T-cell (primary cell): ENCODE measurements at places on chromosomes 1 and 21.

DNA sequence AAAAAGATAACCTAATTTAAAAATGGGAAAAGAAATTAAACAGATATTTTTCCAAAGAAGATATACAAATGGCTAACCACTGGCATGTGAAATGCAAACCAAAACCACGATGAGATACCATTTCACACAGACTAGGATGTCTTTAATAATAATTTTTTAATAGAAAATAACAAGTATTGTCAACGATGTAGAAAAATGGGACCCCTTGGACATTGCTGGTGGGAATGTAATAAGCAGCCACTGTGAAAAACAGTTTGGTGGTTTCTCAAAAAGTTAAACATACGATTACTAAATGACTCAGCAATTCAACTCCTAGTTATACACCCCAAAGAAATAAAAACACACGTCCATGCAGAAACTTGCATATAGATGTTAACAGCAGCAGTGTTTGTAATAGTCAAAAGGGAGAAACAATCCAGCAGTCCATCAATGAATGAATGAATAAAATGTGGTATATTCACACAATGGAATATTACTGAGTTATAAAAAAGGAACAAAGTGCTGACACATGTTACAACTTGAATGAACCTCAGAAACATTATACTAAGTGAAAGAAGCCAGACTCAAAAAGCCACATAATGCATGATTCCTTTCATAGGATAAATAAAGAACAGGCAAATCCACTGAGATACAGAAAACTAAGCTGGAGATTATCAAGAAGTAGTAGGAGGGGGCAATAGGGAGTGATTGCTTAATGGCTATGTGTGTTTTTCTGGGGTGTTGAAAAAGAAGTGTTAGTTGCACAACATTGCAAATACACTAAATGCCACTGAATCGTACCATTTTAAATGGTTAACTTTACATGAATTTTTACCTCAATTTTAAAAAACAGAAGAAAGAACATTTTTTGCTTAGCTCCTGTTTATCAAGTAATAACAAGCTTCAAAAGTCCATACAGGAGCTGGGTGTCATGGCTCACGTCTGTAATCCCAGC is 4.1 kb downstream of the PPT1 start:
- no peaks in the 10 kb centered on the region for H3K27me3 ChIP-seq
- H3K4me1 ChIP-seq: peaks cover 4% of the 10 kb centered on the region
- H3K4me3 ChIP-seq: no peak overlapping the region
- no peak for DNase-seq
- peaks cover 40% of the 10 kb centered on the region for H3K36me3 ChIP-seq

DNA sequence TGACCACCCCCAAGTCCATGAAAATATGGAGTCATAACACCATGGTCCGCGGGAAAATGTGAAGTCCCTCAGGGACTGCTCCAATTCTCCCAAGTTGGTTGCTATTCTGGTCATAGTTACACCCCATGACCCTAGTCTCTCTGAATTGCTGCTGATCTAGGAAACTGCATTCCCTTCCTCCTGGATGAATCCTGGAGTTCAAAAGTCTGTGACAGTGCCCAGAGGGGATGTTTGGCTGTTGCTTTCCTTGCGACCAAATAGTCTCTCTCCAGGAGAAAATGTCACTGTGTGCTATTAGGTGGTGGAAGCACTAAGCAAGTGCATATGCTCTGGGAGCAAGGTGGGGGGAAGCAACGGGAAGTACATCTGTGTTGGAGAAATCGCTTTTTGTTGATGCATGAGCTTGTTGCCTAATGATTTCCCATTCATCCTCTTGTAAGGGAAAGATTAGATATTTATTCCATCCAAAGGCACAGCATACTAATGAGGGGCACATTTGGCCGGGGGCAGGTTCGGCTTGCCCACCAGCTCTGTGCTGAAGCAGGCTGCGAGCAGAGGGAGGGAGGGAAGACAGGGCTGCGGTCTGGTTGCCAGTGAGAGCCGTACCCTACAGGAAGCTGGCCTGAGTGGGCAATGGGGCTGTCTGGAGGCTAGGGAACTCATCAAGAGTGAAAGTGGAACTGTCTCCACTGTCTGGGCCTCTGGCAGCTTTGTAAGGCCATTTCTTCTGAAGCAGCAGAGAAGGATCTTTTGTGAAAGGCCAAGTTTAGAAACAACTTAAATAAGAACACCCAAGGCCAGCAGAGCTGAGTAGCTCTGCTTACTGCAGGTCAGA is 27.2 kb downstream of the SYT6 start:
- no peaks in the 10 kb centered on the region for H3K36me3 ChIP-seq
- no peak for DNase-seq
- no peak overlapping the region for H3K27ac ChIP-seq
- no peak overlapping the region for H3K4me3 ChIP-seq
- no peaks in the 10 kb centered on the region for H3K4me1 ChIP-seq
- H3K27me3 ChIP-seq: peaks cover 4% of the 10 kb centered on the region

- peak overlapping the region; percentile 89 for H3K27ac ChIP-seq
- H3K4me1 ChIP-seq: peaks cover 51% of the 10 kb centered on the region
- H3K36me3 ChIP-seq: peaks cover 8% of the 10 kb centered on the region
Measured at GRCh38 chr1:206737729-206738201, 32.8 kb upstream of the IL19 start.

GRCh38 chr1:9882296-9882944 is 27.6 kb downstream of the CTNNBIP1 start:
- H3K27me3 ChIP-seq: no peaks in the 10 kb centered on the region
- no peaks in the 10 kb centered on the region for H3K36me3 ChIP-seq
- H3K4me1 ChIP-seq: peaks cover 34% of the 10 kb centered on the region
- H3K27ac ChIP-seq: peak overlapping the region; percentile 25
- no peak for DNase-seq

- H3K4me1 ChIP-seq: no peaks in the 10 kb centered on the region
- no peaks in the 10 kb centered on the region for H3K36me3 ChIP-seq
- H3K27me3 ChIP-seq: no peaks in the 10 kb centered on the region
- H3K27ac ChIP-seq: no peak overlapping the region
Measured at GRCh38 chr1:222329493-222330045, 218.3 kb downstream of the HHIPL2 start.

DNA sequence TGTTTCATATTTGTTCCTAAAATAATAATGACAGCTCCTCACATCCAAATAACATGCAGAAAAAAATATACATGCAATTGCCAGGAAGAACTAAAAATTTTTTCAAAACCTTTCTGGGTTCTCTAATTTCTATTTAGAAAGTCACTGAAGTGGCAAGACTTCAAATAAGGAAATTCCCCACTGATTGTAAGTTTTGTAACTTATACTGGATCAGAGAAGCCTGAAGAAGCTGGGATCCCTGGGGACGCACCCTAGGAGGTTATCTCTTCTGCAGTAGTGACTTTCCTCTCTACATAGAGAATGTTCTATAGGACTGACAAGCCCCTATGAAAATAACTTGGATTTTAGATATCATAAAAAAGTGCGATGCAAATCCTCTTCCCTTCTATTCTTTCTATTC is 182.6 kb downstream of the MRPL39 start:
- H3K4me1 ChIP-seq: peaks cover 6% of the 10 kb centered on the region
- no peak overlapping the region for H3K4me3 ChIP-seq
- no peaks in the 10 kb centered on the region for H3K27me3 ChIP-seq
- H3K36me3 ChIP-seq: no peaks in the 10 kb centered on the region
- no peak overlapping the region for H3K27ac ChIP-seq

- peaks cover 18% of the 10 kb centered on the region for H3K4me1 ChIP-seq
- no peaks in the 10 kb centered on the region for H3K36me3 ChIP-seq
- H3K27me3 ChIP-seq: no peaks in the 10 kb centered on the region
- DNase-seq: no peak
- H3K27ac ChIP-seq: no peak overlapping the region
- no peak overlapping the region for H3K4me3 ChIP-seq
Measured at GRCh38 chr1:165876121-165876520, 48.7 kb downstream of the UCK2 start.

- H3K27me3 ChIP-seq: no peaks in the 10 kb centered on the region
- no peak for DNase-seq
- H3K4me1 ChIP-seq: peaks cover 11% of the 10 kb centered on the region
- H3K4me3 ChIP-seq: no peak overlapping the region
- no peak overlapping the region for H3K27ac ChIP-seq
- peaks cover 5% of the 10 kb centered on the region for H3K36me3 ChIP-seq
Measured at GRCh38 chr1:85705940-85706339, 2.3 kb downstream of the ZNHIT6 start.

DNA sequence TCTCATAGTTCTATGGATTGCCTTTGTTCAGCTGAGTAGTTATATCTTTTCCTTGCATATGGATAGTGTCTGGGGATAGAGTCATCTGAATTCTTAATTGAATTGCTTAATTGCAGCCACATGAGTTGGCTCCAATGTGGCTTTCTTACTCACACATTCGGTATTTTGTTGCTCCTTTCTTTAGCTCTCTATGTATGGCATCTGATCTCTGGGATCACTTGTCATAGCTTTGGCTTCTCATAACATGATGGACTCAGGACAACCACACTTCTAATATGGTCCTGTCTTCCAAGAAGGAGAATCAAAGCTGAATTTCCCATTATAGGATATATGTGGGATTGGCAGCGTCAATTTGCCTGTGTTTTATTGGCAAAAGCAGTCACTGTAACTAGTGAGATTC is 716.2 kb downstream of the NCAM2 start:
- no peaks in the 10 kb centered on the region for H3K36me3 ChIP-seq
- H3K4me3 ChIP-seq: no peak overlapping the region
- no peaks in the 10 kb centered on the region for H3K27me3 ChIP-seq

GRCh38 chr1:151802372-151802771 is 2.8 kb downstream of the LINGO4 start:
- peaks cover 11% of the 10 kb centered on the region for H3K4me1 ChIP-seq
- peaks cover 2% of the 10 kb centered on the region for H3K36me3 ChIP-seq
- H3K4me3 ChIP-seq: no peak overlapping the region
- H3K27ac ChIP-seq: no peak overlapping the region
- H3K27me3 ChIP-seq: peaks cover 16% of the 10 kb centered on the region

GRCh38 chr1:118918230-118918939 is 69.8 kb downstream of the TBX15 start:
- H3K27me3 ChIP-seq: no peaks in the 10 kb centered on the region
- no peaks in the 10 kb centered on the region for H3K4me1 ChIP-seq
- no peak for DNase-seq
- no peak overlapping the region for H3K4me3 ChIP-seq

DNA sequence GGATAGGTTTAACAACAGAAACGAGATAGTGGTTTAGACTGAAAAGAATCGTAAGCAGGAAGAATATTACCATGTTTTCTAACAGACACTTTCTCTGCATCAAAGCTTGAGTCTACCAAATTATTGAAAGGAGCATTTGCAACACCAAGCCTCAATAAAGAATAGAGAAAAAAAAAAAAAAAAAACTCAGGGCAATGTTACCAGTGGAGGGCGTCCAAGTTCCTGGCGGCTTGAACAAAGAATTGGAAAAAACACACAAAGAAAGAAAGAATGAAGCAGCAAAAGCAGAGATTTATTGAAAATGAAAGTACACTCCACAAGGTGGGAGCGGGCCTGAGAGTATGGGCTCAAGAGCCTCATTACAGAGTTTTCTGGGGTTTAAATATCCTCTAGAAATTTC is 686.5 kb upstream of the ADGRL2 start:
- H3K27me3 ChIP-seq: no peaks in the 10 kb centered on the region
- DNase-seq: no peak
- H3K4me1 ChIP-seq: no peaks in the 10 kb centered on the region
- no peak overlapping the region for H3K4me3 ChIP-seq

DNA sequence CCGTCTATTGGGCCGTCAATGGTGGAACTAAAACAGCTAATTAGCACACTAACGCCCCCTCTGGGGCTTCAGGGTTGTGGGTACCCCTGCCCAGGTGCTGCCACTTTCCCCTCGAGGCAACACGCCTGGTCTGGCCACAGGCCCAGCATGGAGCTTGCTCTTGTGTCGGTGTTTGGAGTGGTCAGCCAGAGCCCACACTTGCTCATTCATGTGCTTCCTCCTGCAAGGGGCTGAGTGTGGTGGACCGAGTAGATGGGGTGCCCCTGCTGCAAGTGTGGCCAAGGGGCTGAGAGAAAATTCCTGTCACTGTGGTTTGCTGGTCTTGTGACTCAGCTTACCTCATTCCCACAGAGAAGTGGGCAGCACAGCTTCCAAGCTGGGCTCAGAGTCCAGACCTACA is 25.7 kb downstream of the HTR6 start:
- H3K27me3 ChIP-seq: no peaks in the 10 kb centered on the region
- peaks cover 19% of the 10 kb centered on the region for H3K36me3 ChIP-seq
- no peak for DNase-seq

DNA sequence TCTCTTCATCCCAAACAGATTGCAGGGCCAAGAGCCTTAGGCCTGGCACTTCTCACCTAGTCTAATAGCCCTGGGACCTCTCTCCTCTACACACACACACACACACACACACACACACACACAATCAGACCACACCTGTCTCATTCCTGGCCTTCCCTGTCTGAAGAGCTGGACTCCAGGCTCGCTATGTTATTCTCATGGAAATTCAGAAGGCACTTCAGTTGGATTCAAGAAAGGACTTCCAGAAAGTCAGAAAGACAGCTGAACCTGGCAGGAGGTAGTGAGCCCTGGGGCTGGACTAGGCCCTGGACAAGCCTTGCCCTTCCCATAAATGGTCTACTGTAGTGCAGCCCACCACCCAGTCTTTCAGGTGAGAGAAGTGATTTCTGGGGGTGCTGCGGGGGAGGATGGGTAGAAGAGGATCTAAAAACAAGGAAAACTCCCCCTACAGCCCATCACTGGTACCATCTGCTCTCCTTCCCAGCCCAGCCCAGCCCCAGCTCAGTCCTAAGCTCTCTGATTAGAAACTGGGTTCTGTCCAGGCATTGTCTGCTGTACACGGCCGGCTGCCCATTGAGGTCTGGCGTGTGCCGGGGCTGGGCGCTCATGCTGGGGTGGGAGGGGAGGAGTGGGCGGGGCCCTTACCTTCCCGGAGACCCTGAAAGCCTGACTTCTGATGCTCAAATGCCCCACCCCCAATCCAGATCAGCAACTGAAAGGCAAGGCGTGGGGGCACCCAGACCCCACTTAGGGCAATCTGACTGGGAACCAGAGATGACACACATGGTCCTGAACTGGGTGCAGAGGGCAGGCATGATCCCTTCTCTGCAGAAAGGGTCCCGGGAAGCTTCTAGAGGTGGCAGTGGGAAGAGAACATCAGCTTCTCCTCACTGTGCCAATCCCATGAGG is 2.5 kb downstream of the KIF21B start:
- no peaks in the 10 kb centered on the region for H3K27me3 ChIP-seq
- DNase-seq: no peak
- H3K36me3 ChIP-seq: peaks cover 3% of the 10 kb centered on the region

DNA sequence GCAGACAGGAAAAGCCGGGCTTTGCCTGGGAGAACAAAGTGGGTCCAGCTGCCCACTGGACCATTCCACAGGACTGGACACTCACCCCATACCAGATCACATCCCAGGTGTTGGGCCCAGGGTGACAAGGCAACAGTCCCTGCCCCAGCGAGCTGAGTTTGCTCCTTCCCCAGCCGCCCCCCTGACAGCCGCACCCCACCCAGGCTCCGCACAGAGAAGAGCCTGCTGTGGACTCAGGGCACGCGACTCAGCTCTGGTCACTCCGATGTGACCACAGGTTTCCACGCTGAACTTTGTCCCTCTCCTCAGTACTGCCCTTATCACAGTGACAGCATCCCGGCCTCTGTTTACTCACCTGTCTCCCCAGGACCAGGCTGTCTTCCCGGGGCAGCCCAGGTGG is 1.2 kb downstream of the BMP8B start:
- no peak for DNase-seq
- H3K4me3 ChIP-seq: no peak overlapping the region
- H3K27me3 ChIP-seq: peaks cover 20% of the 10 kb centered on the region
- no peaks in the 10 kb centered on the region for H3K4me1 ChIP-seq
